ENCODE measurements at places on chromosomes 4 and X.

DNA sequence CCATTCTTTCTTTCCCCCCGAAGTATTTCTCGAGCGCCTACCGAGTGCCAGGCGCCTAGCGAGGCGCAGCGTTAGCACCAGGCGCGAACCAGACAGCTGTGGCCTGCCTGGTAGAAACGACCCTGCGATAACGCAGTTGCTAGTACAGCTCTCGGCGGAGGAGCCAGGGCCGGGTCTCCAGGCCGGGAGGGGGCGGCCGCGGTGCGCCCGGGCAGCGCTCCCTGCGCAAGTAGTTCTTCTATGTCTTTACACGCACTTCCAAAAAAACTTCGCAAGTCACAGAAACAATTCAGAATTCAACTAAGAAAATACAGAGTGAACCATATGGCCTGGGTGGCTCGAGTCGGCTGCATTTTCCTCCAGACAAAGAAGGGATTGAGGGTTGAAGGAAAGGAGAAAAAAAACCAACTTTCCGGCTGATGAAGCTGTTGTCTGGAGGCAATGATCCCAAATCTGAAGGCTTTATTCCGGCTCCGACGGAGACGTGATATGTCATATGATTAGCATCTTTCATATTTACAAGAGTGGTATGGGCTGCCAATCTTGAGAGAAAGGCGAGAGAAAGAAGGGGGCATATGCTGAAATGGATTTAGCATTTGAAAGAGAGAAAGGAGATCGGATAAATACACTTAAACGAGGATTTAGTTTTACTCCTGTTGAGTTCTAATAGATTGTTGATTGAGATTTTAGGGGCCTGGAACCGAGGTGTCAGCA, 7.2 kb upstream of the NEUROG2 start:
- DNase-seq = no peak

DNA sequence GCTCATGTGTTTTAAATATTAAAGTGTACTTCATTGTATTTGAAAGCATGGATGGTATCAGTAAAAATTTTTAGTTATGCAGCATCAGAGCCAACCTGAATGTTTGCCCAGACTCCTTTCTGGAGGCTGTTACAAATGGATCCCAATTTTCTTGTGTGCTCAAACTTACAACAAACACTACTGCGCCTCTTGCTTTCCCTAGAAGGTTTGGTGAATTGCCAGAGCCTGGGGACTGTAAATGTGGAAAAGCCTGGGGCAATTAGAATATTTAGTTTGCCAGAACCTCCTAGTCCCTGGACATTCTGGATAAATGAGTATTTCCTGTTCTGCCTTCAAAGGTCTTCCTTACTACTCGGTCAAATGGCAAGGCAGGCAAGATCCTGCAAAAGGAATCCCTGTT, 4.8 kb downstream of the CAPN6 start:
- no peak for DNase-seq

DNA sequence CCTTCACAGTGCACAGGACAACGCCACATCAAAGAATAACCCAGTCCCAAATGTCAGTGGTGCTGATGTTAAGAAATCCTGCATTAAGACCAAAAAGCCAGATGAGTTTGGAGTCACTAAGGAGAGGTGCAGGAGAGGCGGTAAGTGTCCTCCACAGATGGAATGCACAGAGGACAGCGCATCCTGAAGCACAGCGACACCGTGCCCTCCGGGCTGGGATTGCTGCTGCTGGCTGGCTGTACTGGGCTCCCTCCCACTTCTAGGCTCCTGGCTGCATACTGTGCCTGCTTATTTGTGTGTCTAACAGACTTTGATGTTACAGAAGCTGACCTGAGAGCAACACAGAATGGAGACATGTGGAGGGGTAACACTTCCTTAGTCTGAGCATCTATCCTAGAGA, 325.6 kb upstream of the BOD1L1 start:
- DNase-seq = no peak

DNA sequence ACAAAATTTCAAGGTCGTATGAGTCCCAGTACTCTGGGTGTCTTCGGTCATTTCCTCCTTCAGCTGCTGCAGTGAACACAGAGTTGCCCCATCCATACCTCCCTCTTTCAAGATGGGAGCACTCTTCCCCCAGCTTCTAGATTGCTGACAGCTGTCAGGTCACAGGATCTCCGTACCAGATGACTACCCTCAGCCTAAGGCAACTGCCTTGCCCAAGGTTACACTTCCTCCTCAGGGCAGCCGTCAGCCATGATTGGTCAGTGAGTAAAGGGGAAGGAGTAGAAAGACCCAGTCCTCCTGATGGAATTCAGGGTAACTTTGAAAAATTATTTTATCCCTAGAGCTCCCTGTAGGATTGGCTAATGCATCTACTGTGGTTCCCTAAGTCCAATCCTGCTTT, 81.6 kb downstream of the NAF1 start:
- DNase-seq = no peak

Measured in GM04503 (cell line).